ENCODE measurements at places on chromosomes 13 and 19. TPM values are rescaled to one million over a fixed set of nuclear protein-coding genes. Genes with fewer than 3 reads are reported as not detected.

DNA sequence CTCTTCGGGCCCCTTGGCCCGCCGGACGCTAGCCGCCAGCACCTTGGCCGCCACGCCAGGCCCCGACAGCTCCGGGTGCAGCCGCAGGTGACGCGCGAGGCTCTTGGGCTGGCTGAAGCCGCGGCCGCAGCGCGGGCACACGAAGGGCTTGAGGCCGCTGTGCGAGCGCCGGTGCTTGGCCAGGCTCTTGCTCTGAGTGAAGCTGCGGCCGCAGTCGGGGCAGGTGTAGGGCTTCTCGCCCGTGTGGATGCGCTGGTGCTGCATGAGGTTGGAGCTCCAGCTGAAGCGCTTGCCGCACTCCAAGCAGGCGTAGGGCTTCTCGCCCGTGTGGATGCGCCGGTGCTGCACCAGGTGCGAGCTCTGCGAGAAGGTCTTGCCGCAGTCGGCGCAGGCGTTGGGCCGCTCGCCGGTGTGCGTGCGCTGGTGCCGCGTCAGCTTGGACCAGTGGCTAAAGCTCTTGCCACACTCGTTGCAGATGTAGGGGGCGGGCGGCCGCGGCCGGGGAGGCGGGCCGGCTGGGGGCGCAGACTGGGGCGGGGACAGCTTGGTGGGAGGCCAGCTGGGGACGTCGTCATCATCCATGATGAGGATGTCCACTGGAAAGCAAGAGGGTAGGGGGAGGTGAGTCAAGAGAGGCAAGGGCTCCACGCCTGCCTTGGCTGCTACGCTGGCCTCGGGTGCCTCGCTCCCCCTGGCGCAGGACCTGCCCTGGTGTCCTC lies 32.4 kb downstream of the ZNF787 start:
- no peaks in the 10 kb centered on the region for H3K27me3 ChIP-seq
- H3K36me3 ChIP-seq: peaks cover 21% of the 10 kb centered on the region
- H3K27ac ChIP-seq: no peak overlapping the region
- DNase-seq: no peak
- peaks cover 2% of the 10 kb centered on the region for H3K4me1 ChIP-seq

DNA sequence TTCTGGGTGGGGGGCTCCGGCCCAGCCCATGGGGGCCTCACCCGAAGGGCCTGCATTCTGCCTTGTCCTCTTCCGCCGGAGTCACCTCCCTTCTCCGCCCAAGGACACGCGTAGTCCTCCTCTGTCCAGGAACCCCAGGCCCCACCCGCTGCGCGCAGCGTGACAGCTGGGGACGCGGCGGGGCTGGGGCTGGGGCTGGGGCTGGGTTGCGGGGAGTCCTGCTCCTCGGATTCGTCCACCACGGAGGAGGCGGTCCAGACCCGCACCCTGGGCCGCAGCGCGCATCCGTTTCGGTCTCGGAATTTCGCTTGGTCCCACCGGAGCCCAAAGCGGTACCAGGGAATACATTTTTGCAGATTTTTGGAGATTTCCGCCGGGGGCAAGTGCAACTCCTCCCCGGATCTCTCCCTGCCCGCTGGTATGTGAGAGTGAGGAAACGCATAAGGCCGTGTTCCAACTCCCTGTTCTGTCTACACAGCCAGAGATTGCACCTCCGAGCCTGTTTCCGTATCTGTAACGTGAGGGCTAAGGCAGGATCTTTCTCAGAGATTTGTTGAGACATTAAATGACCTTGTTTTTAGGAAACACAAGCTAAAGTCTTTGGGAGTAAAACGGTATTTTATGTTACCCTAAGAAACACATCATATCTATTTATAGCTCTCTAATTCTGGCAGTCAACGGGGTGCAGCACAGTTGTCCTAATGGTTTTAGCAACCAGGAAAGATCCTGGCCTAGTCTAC lies at the start of gene COX7A1:
Gene COX7A1, minus strand, starts transcription at position 96 of the 740 bp plus-strand sequence. Its CDS starts 40 bp downstream, at position 56.
- H3K4me3 ChIP-seq: no peak within 1 kb of the TSS
- H3K27ac ChIP-seq: no peak within 1 kb of the TSS
- H3K4me1 ChIP-seq: peaks cover 15% of the 10 kb centered on the region
- H3K27me3 ChIP-seq: no peaks in the 10 kb centered on the region
- DNase-seq: no peak
- peaks cover 11% of the 10 kb centered on the region for H3K36me3 ChIP-seq

RPL36 gene
- 727 TPM for total RNA-seq

DAZAP1 gene
- total RNA-seq: 131 TPM

GRCh38 chr13:21344662-21345176 lies 114.4 kb downstream of the ZDHHC20 start:
- H3K4me1 ChIP-seq: no peaks in the 10 kb centered on the region
- H3K4me3 ChIP-seq: no peak overlapping the region
- no peak overlapping the region for H3K27ac ChIP-seq
- DNase-seq: no peak
- no peaks in the 10 kb centered on the region for H3K27me3 ChIP-seq
- H3K36me3 ChIP-seq: no peaks in the 10 kb centered on the region
